ENCODE measurements at places on chromosomes 4 and X.

GRCh38 chr4:181830404-181831035 is 412.7 kb upstream of the TENM3 start:
- no peak for DNase-seq

DNA sequence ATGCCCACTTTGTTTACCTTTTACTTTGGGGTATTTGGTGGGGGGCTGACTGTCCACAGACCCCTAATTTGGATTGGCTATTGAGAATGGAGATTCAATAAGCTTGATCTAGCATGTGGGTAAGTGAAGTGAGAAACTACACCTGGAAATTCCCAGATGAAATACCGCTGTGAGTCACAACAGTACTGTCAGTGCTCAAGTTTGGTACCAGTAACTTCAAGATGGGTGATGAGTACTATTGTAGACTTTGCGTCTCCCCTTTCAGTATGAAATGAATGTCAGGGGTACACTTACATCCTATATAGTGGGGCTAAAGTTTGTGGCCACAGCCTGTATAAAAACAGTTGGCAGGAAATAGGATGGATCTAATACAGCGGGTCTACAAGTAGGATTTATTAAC is 33.3 kb downstream of the HMGN5 start:
- DNase-seq, result no peak

DNA sequence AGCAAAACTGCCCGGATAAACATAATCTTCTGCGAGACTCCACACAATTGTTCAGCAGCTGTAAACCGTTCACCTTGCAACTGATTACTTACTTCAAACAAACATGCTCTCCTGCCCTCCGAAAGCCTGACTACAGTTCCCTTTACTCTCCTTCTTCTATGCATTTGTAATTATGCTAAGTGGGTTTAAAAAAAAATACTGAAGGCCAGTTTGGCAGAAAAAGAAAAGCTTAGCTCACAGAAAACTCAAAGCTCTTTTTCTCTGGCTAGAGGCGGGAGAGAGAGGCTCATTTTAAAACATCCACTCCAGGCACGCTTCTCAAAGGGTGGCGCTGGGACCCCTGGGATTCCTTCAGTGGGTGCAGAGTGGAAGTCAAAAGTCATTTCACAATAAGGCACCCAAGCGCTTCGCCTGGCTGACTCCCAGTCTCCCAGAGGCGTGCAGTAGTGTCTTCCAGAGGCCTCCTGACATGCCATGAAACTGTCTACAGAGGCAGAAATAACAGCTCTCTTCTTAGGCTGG is 1.9 kb downstream of the DHRSX start:
- DNase-seq, result no peak

- no peak for DNase-seq
These were observed 21.6 kb upstream of the ATP8A1 start for GRCh38 chr4:42678512-42678911.

DNA sequence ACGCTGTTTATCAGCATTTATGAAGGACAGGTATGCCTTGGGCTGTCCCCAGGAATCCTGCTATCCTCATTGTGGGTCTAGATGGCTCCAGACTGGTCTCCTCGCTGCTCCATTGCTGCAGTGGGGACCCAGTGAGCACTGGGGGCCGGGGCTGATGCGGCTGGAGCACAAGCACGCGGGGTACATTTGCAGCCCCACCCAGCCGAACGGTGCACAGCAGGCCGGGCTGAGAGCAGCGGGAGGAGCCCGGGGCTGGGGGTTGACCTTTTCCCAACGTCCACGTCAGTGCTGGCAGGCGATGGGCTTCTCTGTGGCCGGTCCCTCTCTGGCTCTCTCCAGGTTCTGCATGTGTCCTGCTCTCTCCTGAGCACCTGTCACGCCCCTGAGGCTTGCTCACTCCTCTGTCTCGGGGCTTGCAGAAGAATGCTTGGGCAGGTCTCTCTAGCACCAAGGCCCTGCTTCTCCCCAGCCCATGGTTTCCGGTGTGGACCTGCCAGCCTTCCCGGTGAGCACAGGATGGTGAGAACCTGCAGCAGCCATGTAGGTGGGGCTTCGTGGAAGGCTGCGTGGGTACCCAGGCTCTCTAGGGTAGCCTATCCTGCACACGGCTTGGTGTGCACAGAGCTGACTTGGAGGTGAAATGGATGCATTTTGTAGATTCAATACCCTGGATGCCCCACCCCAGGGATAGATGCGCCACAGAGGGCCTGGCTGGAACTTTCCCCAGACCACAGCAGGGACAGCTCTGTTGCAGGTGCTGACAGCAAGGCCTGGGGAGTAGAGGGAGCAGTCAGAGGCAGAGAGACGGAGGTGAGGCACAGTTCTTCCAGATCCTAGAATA is 89.1 kb upstream of the ADRA2C start:
- no peak for DNase-seq

GRCh38 chr4:21450331-21450730 is 498.2 kb downstream of the KCNIP4 start:
- DNase-seq, result no peak

GRCh38 chr4:105191621-105192210 is 45.0 kb downstream of the TET2 start:
- no peak for DNase-seq

- no peak for DNase-seq
These were observed 62.7 kb downstream of the DCTD start for GRCh38 chr4:182854466-182854865.

DNA sequence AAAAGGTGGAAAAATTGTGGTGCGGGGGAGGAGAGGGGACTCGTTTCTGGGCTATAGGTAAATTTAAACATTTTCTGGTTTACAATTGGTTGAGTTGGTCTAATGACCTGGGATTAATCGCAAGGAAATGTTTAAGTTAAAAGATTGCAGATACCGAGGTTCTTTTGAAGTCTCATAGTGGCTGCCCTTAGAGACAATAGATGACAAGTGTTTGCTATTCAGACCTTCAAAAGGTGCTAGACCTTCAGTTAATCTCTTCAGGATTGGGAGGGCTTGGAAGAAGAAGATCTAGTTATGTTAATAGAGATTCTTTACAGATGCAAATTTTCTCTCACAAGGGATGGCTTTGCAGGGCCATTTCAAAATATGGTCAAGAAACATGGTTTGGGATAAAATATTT is 2286.1 kb upstream of the AGA start:
- no peak for DNase-seq

GRCh38 chrX:72100824-72101351 is 30.8 kb downstream of the RTL5 start:
- no peak for DNase-seq

DNA sequence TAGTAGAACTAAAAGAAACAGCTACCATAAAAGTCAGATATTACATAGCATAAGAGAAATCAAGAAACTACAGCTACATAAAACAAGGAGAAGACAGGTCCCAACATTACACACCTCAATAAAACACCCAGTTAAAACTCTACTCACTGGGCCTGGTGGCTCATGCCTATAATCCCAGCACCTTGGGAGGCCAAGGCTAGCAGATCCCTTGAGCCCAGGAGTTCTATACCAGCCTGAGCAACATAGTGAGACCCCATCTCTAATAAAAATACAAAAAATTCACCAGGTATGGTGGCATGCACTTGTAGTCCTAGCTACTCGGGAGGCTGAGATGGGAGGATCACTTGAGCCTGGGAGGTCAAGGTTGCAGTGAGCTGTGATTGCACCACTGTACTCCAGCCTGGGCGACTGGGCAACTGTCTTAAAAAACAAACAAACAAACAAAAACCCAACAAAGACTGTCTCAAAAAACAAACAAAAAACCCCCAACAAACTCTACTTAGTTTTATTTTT is 15.2 kb upstream of the TXLNG start:
- no peak for DNase-seq

DNA sequence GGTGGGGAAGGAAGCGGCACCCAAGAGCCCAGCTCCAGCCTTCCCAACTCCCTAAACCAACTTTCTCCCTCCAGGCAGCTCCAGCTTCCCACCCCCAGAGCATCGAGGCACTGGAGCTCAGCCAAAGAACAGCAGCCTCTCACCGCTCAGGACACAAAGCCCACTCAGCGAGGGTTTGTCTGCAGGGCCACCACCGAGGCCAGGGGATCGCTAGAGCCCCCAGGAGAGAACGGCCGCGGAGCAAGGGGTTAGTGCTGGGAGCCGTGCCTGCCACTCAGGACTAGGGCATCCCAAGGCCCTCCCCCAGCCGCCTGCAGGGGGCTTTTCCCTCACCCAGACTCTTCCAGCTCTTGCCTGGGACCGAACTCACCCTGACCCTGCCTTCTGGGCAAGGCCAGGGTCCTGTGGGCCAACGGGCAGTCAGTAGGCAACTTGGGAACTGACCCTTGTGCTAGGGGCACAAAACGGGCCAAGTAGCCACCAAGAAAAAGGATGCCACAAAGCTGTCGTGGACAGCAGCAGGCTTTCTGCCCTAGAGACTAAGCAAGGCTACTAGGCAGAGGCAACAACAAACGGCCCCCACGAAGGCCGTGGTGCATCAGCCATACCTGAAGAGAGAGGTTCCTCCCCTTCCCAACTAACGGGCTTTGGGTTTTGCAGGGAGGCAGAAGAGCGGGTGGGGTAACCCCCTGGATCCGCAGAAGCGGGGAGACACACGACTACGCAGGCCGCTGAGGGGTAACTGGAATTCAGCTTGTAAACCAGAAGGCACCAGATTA is 2.3 kb downstream of the HCFC1 start:
- no peak for DNase-seq

DNA sequence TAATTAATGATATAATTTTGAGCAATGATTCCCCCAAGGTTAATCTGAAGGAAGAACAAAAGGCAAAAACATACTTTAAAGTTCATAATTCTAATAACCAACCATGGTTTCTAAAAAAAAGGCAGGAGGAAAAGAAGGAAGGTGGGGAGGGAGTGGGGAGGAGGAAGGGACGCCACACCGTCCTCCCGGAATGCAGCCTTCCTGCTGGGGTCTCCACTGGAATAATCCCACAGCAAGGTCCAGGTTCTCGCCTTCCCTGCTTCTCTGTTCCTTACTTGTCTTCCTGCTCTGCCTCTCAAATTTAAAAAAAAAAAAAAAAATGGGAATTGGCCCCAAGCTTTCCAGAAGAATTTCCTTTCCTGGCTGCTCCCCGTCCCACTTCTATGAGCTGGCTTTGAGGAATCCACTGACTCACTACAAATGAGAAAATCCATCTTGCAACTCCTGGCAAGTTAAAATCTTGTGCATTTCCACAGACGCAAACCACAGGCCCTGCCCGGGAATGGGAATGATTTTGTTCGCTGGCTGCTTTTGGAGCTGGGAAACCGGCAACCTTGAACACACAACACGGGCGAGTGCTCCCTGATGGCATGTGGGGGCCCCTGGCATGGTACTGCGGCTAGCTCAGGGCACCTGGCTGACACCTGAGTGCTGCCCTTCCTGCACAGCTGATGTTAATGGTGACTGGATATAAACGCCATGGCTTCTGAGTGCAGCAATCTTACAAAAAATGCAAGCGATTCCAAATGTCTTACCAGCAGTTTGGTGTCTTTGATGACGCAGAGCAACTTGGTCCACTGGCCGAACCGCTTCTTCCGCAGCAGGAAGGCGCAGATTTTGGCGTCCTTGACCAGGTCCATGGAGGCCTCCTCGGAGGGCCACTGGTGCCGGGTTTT is 97.0 kb downstream of the AFAP1 start:
- peak; percentile 42 for DNase-seq

- no peak for DNase-seq
These were observed 182.8 kb upstream of the GRID2 start for GRCh38 chr4:92120810-92121498.

DNA sequence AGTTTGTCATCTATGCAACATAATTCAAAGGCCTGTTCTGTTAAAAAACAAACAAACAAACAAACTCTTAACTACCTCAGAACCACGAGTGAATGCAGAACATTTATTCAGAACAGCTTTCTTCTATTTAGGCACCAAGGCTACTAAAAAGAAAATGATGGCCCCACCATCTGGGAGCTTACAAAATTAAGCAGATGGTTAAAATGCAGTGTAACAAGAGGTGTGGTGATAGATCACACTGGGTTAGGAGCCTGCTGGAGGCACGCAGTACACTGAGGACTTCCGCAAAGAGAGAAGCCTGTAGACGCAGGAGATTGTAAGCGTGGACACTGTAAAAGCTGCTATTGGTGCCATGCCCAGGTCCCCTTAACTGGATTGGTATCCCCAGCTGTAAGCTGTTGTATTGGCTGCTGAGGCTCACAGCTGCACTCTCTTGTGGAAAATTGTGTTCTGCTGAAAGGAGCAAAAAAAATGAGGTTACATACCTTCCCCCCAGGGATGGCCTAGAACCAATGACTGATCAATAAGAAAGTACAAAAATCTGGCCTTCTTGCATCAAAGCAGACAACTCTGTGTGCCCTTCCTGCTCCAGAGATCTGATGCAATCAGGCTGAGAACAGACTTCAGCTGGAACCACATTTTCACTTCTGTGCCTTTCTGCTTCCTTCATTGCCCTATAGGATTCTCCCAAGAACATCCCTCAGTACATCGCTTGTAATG is 60.0 kb downstream of the SHROOM3 start:
- no peak for DNase-seq

DNA sequence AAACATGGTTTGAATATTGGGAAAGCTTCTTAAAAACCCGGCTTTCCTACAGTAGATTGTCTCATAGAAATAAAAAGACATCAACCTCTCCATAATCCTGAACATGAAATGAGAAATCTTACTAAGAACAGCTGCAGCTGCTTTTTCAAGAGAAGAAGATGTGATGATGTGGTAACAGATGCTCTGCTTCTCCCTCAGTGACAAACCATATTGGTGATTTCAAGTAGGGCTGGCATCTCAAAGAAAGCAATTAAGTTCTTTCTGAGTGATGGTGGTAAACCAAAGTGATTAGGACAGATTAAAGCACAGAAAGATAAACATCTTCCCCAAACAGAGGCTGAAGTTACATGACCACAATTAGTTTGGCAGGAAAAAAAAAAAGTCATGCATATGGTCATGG is 1477.7 kb downstream of the RAPGEF2 start:
- no peak for DNase-seq

- DNase-seq, result no peak
These were observed 14.8 kb downstream of the NDNF start for GRCh38 chr4:121057466-121057922.

DNA sequence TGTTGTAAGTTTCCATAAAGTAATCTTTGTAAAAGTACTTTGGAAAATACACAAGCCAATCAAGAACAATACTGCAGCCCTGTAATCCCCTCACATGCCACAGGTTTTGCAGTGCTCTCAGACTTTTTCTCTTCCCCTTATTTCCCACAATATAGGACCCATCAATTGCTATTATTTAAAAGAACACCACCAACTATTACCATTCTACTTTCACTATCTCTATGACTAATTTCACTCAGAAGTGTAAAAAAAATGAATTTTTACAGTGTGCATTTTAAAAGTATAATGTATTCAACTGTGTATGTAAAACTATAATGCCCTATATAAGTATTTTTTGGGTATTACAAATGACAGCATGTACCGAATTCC is 1.7 kb downstream of the ATP8A1 start:
- no peak for DNase-seq

GRCh38 chr4:98113012-98113411 is 30.3 kb downstream of the STPG2 start:
- DNase-seq, result no peak

GRCh38 chr4:25442863-25443307 is 65.8 kb downstream of the ANAPC4 start:
- no peak for DNase-seq

GRCh38 chrX:74509989-74510388 is 88.7 kb downstream of the SLC16A2 start:
- no peak for DNase-seq

- no peak for DNase-seq
These were observed 241.4 kb upstream of the CLNK start for GRCh38 chr4:10925996-10926395.

All from renal cortex interstitium (tissue), 15 donors.